ENCODE measurements at places on chromosomes 4 and X. TPM values are rescaled to one million over a fixed set of nuclear protein-coding genes. Genes with fewer than 3 reads are reported as not detected.

The PPBP gene
- total RNA-seq = not detected

DNA sequence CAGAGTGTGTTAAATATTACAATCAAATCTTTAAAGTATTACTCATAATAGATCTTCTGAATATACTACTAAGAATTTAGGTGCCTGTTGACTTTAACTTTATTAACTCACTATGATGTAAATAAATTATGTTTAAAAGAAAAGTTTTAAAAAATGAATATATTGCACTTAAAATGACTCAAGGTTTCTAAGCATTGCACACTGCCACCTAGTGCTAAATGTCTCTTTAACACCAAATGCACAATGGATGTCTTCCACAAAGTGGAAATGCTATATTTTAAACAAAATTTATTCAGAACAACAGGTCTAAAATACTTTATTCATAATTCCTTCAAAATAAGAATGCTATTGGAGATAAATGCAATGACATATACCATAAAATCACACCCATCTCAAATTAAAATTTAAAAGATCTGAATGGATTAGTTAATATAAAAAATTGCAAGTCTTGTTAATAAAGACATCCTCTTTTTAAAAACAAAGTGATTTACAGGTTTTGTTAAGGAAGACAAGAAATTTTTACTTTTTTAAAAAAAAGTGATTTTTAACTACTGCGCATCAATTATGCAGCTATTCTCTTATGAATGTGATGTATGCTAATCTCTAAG is 5.5 kb downstream of the INPP4B start:
- H3K36me3 ChIP-seq = no peaks in the 10 kb centered on the region
- H3K27me3 ChIP-seq = peaks cover 7% of the 10 kb centered on the region
- DNase-seq = no peak
- no peak overlapping the region for H3K27ac ChIP-seq

DNA sequence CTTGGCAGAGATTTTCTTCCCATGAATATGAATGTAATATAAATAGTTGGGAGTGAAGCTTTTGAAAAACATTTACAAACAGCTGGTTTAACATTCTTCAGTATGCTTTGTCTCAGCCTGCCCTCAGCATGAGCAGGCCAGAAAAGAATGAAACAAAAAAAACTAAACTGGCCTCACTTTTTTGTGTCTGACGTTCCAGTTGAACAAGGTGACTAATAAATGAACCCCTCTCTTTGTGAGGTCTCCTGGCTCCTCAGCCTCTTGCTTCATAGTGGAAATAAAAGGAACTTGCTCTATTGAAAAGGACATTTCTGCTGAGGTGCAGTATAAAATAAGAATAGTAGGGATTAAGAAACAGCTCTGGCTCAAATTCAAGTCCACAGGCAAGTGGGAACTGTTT is 9.4 kb downstream of the CHST7 start:
- H3K4me3 ChIP-seq = no peak overlapping the region
- H3K27ac ChIP-seq = no peak overlapping the region
- H3K36me3 ChIP-seq = peaks cover 9% of the 10 kb centered on the region
- no peaks in the 10 kb centered on the region for H3K27me3 ChIP-seq
- peaks cover 29% of the 10 kb centered on the region for H3K4me1 ChIP-seq

DNA sequence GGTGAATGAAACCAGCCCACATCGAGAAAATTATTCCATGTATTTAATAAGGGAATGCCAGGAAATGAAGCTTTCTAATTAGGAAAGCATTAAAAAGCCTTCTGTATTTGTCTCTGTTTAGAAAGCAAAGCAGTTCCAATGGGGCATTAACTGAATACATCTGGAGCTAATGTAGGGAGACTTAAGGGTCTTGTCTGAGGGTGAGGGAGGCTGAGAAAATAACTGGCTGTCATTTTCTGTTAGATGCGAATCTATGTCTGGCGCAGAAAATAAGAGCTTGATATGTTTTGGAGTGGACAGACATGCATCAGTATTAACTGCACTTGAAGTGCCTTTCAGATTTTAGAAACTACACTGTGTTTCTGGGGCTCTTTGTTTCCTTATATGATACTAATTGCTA is 111.3 kb downstream of the KLHL8 start:
- no peak overlapping the region for H3K4me3 ChIP-seq
- H3K27me3 ChIP-seq = no peaks in the 10 kb centered on the region
- no peak for DNase-seq
- no peaks in the 10 kb centered on the region for H3K4me1 ChIP-seq

- H3K4me3 ChIP-seq = no peak overlapping the region
- DNase-seq = no peak
- H3K4me1 ChIP-seq = no peaks in the 10 kb centered on the region
- no peak overlapping the region for H3K27ac ChIP-seq
- no peaks in the 10 kb centered on the region for H3K36me3 ChIP-seq
Measured at GRCh38 chr4:17687237-17687857, 72.9 kb downstream of the MED28 start.

DNA sequence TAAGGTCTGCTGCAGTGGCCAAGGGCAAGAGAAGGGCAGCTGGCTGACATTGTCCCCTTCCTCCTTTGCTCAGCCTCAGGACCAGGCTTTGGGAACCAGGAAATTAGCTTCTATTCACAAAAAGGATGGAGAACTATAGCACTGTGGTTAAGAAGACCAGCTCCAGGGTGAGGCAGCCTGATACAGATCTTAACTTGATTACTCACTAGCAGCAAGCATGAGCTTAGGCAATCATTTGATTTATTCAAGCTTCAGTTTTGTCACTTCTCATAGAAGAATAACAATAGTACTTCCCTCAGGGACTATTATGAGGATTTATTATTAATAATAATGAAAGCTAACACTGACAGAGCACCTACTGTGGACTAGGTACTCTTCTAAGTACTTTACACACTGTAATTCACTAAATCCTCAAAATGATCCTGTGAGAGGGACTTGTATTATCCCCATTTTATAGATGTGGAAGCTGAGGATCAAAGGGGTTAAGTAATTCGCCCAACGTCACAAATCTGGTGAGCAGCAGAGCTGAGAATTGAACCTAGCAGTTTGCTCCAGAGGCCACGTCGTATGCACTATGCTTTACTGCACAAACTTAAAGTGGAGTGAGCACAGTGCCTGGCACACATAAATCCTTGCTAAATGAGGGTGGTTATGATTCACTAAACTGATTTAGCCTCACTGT is 130.4 kb upstream of the PAK3 start:
- no peaks in the 10 kb centered on the region for H3K4me1 ChIP-seq
- H3K27ac ChIP-seq = no peak overlapping the region
- no peak for DNase-seq
- no peaks in the 10 kb centered on the region for H3K27me3 ChIP-seq
- no peaks in the 10 kb centered on the region for H3K36me3 ChIP-seq

The ATP1B4 gene
- not detected for total RNA-seq

GRCh38 chr4:140652601-140653000 is 83.8 kb upstream of the UCP1 start:
- no peaks in the 10 kb centered on the region for H3K4me1 ChIP-seq
- H3K4me3 ChIP-seq = no peak overlapping the region
- peaks cover 41% of the 10 kb centered on the region for H3K36me3 ChIP-seq
- no peak overlapping the region for H3K27ac ChIP-seq

The SPANXD gene
- total RNA-seq = not detected

DNA sequence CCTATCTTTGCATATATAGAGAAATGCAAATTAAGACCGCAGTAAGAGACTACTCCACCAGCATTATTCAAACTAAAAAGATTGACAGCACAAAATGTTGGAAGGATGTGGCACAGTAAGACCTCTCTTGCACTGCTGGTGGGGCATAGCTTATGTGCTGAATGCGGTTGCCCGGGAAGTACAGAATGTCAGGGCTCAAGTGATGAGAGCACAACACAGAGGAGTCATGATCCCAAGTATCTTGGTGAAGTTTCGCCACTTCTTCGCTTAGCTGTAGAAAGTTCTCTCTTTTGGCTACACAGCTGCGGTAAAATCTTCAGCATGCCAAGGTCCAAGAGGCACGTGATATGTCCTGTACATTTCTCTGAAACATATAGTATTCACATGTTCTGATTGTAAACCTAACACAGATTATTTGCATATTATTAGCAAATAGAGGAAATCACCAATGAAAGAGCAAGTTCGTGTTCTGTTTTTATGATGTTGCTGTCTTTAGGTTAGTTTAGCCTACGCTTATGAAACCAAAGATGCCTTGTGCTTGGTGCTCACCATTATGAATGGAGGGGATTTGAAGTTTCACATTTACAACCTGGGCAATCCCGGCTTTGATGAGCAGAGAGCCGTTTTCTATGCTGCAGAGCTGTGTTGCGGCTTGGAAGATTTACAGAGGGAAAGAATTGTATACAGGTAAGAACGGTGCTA is 55.0 kb downstream of the HTT-AS start:
- H3K4me3 ChIP-seq = no peak overlapping the region
- H3K27ac ChIP-seq = no peak overlapping the region
- H3K27me3 ChIP-seq = peaks cover 4% of the 10 kb centered on the region
- no peaks in the 10 kb centered on the region for H3K36me3 ChIP-seq

The TLR3 gene
- total RNA-seq = not detected

The CD38 gene
- 0.15 TPM for total RNA-seq

DNA sequence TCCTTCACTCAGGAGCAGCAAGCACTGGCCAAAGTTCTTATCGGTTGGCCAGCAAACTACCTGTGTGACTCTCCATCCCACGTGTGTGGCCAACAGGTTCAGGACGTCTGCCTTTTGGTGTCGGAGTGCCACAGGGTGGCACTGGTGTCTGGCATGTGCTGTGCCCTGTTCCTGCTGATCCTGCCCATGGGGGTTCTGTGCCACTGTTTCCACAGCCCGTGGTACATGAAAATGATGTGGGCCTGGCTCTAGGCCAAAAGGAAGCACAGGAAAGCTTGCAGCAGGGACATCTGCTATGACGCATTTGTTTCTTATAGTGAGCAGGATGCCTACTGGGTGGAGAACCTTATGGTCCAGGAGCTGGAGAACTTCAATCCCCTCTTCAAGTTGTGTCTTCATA is 4.6 kb upstream of the TLR2 start:
- peaks cover 10% of the 10 kb centered on the region for H3K27me3 ChIP-seq
- no peak for DNase-seq
- peaks cover 6% of the 10 kb centered on the region for H3K4me1 ChIP-seq
- H3K4me3 ChIP-seq = no peak overlapping the region
- no peak overlapping the region for H3K27ac ChIP-seq

- no peaks in the 10 kb centered on the region for H3K36me3 ChIP-seq
- no peak overlapping the region for H3K4me3 ChIP-seq
Measured at GRCh38 chrX:130085551-130086446, 24.5 kb downstream of the ELF4 start.

The HOPX gene
- total RNA-seq = 4.2 TPM

The NRK gene
- total RNA-seq = 1.8 TPM

DNA sequence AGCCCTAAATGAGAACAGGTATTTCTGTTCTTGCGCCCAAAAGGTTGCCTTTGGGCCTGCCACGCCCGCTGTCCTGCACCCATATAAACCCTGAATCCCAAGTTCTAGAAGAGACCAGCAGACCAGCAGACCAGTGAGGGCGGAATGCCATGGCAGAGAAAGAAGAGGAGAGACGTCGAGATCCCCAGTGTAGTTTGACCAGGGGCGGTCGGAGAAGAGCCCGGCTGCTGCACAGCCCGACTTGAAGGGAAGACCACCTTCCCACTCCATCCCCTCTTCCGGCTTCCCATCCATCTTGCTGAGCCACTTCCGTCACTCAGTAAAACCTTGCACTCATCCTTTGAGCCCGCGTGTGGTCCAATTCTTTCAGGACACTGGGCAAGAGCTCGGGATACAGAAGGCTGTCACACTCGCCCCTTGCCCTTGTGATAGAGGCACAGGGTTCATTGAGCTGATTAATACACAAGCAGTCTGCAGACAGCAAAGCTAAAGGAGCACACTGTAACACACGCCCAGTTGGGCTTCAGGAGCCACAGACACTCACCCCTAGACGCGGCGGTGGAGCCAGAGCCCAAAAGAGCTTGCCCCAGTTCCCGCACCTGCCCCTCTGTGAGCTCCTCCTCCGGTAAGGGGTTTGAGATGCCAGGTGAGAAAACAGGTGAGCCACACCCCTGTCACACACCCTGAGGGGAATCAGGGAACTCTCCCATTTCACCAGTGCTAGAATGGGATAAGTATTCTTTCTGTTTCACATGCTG is 230.8 kb downstream of the PCDH10 start:
- H3K27ac ChIP-seq = no peak overlapping the region
- H3K36me3 ChIP-seq = no peaks in the 10 kb centered on the region
- no peak overlapping the region for H3K4me3 ChIP-seq
- H3K27me3 ChIP-seq = no peaks in the 10 kb centered on the region

The WDR19 gene
- total RNA-seq = 35.8 TPM

- peak overlapping the region; percentile 21 for H3K4me3 ChIP-seq
- H3K36me3 ChIP-seq = no peaks in the 10 kb centered on the region
- H3K27me3 ChIP-seq = no peaks in the 10 kb centered on the region
- no peak for DNase-seq
- no peaks in the 10 kb centered on the region for H3K4me1 ChIP-seq
Measured at GRCh38 chrX:154539077-154539476, 7.6 kb downstream of the G6PD start.

- H3K4me3 ChIP-seq = no peak overlapping the region
- no peak for DNase-seq
- H3K4me1 ChIP-seq = peaks cover 40% of the 10 kb centered on the region
- no peak overlapping the region for H3K27ac ChIP-seq
- no peaks in the 10 kb centered on the region for H3K36me3 ChIP-seq
- H3K27me3 ChIP-seq = peaks cover 6% of the 10 kb centered on the region
Measured at GRCh38 chrX:10015355-10015722, 48.2 kb downstream of the CLDN34 start.

The DDIT4L gene
- 3.4 TPM for total RNA-seq

- peaks cover 4% of the 10 kb centered on the region for H3K4me1 ChIP-seq
- DNase-seq = no peak
- H3K4me3 ChIP-seq = no peak overlapping the region
- no peaks in the 10 kb centered on the region for H3K36me3 ChIP-seq
- no peak overlapping the region for H3K27ac ChIP-seq
- no peaks in the 10 kb centered on the region for H3K27me3 ChIP-seq
Measured at GRCh38 chrX:46279214-46279924, 265.9 kb downstream of the ZNF674 start.

DNA sequence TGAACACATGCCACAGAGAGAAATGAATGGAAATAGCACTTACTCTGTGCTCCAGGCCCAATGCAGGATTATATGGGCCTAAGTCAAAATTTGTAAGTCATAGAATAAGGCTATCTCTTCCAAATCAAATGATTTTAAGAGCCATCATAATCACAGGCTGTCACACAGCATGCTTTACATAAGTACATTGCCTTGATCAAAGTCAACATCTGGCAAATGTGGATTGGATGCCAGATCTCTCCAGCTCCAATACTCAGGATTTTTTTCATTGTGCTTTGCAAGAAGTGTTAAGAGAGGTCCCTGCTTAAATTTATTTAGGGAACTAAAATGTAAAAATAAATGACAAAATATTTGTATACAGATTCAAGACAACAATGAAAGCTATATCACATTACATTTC is 299.9 kb downstream of the PRDM5 start:
- no peak for DNase-seq
- no peak overlapping the region for H3K4me3 ChIP-seq
- no peaks in the 10 kb centered on the region for H3K36me3 ChIP-seq
- H3K4me1 ChIP-seq = no peaks in the 10 kb centered on the region
- no peak overlapping the region for H3K27ac ChIP-seq

The PPAT gene
- 13.3 TPM for total RNA-seq

The C1QTNF7 gene
- total RNA-seq = not detected

GRCh38 chr4:79604152-79604551 is 196.1 kb upstream of the GK2 start:
- H3K4me3 ChIP-seq = no peak overlapping the region
- H3K36me3 ChIP-seq = no peaks in the 10 kb centered on the region
- no peak for DNase-seq
- H3K27me3 ChIP-seq = peaks cover 3% of the 10 kb centered on the region
- peaks cover 8% of the 10 kb centered on the region for H3K4me1 ChIP-seq
- H3K27ac ChIP-seq = no peak overlapping the region

Measured in endothelial cell (in vitro differentiated cells).